ENCODE measurements at places on chromosomes 3 and 15.
A peak's percentile ranks its signal among the peaks of the same experiment; 100 is the strongest.

GRCh38 chr3:13832130-13832529 lies 47.7 kb downstream of the WNT7A start:
- DNase-seq = no peak

- DNase-seq = no peak
Measured at GRCh38 chr15:39801641-39802309, 19.1 kb upstream of the FSIP1 start.

- no peak for DNase-seq
Measured at GRCh38 chr15:68203486-68203885, 1.6 kb downstream of the CALML4 start.

GRCh38 chr3:134605556-134605955 lies 45.3 kb downstream of the KY start:
- no peak for DNase-seq

DNA sequence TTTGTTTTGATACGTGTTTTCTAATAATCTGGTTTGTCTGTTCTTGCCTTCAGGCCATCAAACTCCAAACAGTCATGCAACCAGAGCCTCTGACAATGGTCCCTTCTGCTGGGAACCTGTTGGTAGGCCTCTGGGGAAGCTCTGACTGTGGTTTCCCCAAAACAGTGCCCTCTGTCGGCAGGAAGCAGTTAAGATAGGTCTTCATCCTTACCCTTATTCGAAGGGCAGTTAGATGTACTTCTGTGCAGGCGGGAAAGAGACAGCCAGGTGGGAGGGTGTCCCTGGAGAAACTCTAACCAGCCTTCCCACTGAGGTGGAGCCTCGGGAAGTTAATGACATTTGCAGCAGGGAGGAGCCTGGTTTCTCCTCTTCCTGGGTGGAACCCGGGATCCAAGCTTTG lies 81.6 kb upstream of the CHMP2B start:
- DNase-seq = no peak

DNA sequence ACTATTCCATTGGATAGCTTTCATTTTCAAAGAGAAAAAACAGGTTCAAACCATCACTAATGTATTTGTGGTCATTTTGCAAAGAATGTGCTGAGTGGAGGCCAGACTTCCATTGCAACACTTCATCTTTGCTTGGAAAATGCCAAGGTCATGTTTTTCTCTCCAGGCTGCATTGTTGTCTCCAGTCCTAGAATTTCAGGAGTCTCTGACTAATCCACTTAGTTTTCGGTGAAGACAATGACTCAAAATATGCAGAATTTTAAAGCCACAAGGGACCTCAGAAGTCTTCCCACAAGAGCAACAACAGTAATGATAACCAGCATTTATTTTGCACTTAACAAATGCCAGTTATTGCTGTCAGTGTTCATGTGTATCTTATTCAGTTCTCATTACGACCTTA lies 277.0 kb downstream of the RYR3 start:
- peak; percentile 42 for DNase-seq

- DNase-seq = peak; percentile 47
Measured at GRCh38 chr3:106025151-106025722, 156.4 kb upstream of the CBLB start.

GRCh38 chr3:181267312-181267711 lies 277.8 kb upstream of the DNAJC19 start:
- DNase-seq = no peak
